ENCODE measurements at places on chromosomes 6 and 20.

- no peak for DNase-seq
Measured at GRCh38 chr6:169240125-169240524, 13.5 kb downstream of the THBS2 start.

DNA sequence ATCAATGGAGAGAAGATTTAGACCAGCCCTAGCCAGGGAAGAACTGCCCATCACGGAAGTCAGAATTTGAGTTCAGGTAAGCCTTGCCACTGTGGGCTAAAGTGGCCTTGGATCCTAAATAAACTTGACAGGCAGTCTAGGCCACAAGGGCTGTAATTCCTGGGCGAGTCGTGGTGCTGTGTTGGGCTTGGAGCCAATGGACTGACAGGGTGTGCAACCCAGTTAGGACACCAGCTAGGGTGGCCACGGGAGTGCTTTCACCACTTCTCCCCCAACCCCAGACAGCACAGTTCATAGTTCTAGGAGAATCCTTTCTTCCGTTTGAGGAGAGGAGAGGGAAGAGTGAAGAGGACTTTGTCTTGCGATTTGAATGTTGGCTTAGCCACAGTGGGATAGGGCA lies 422.4 kb downstream of the DOK5 start:
- DNase-seq: no peak

DNA sequence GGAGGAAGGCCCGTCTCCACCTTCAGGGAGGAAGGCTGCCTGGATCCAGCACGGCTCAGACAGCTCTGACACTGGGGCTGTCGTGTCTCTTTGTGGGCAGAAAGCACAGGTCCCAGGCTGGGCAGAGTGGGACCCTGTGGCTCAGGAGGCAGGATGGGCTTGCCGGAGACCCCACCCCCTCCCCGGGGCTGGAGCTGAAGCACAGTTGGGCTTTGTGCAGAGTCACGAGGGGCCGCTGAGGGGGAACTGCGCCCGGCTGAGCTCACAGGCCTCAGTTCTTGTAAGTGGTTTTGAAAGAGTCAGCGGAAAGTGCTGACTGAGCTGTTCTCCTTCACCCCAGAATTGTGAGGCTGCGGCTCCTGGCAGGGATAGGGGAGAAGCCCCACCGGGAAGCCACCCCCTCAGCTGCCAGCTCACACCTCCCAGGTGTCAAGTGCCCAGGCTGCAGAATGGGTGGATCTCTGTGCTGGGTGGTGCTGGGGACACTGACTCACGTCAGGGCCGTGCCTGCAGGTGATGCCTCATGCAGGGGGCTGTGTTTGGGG lies 145.5 kb upstream of the RNF24 start:
- DNase-seq: peak; percentile 11

GRCh38 chr6:85015396-85015990 lies 251.1 kb upstream of the TBX18 start:
- peak; percentile 78 for DNase-seq

- peak; percentile 30 for DNase-seq
Measured at GRCh38 chr20:1005452-1006027, 3.4 kb upstream of the RSPO4 start.

DNA sequence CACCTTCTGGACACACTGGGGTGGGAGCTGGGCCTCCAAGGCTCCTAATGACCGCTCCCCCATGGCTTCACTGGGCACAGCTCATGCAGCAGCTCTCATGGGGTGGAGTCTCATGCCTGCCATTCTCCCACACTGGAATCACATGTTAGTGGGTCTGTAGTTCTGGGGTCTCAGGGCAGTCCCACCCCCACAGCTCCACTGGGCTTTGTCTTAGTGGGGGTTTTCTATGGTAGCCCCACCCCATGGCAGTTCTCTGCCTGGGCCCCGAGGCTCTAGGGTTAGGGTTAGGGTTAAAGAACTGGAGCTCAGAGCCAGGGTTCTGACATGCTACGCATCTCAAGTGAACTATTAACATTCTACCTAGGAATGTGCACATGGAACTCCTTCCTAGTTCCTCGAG lies 139.0 kb downstream of the PCSK2 start:
- no peak for DNase-seq

- peak; percentile 65 for DNase-seq
Measured at GRCh38 chr20:5557123-5557522, 193.1 kb upstream of the SHLD1 start.

- no peak for DNase-seq
Measured at GRCh38 chr20:41192575-41192974, 55.2 kb downstream of the PLCG1 start.

DNA sequence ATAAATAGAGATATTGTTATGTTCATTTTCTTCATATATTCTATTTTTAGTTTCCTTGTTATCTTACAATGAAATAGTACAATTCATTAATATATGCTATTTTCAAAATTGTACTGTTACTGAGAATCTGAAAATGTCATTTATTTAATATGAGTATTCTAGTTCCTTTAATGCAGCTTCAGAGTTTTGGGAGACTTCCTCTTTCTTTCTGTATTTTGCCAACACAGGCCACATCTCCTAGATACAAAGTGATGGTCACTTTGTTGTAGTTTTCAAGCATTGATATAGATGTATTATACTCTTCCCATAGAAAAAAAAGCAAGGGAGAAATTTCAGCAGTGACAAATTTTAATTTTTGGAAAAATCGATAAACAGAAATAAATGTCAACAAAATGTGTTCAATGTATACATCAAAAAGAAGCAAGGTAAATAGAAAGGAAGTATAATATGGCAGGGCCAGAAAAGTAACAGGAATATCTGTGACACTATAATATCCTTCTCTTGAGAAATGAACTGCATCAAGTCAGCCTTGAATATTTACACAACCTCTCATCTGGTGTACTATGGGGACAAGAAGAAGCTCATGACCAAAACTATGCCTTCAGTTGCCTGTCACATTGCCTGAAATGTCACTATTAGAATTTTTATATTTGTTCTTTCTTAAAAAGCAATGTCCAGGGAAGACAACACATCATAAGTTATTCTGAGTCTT lies 396.0 kb downstream of the TBC1D32 start:
- no peak for DNase-seq

DNA sequence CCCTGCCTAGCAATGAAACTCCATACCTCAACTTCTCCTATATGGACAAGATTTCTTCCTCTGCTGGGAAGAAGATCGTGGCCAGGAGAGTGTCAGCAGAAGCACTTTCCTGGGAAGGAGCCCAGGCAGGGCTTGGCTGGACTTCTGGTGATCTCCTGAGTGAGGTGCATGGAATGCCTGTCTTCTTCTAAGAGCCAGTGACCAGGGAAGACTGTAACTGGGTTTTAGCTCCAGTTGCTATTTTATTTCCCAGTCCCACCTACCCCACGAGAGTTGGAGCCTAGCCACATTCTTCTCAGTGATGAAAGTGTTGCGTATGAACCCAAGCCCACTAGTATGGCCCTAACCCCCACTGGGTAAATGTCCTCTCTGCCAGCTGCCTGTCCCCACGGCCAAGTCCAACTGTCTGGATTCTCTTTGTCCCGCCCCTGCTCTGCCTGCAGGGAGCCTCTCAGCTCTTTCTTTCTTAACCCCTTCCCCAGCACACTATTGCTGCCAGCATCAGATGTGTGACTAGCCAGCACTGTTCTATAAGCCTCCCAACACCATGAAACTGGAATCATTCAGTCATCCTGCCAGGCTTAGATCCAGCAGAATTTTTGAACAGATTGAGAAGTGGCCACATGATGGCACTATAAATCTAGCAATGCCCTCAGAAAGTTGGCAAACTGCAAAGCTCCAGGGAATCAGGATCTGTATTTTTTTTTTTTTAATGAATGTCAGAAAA lies 69.8 kb upstream of the FAM184A start:
- DNase-seq: peak; percentile 70

DNA sequence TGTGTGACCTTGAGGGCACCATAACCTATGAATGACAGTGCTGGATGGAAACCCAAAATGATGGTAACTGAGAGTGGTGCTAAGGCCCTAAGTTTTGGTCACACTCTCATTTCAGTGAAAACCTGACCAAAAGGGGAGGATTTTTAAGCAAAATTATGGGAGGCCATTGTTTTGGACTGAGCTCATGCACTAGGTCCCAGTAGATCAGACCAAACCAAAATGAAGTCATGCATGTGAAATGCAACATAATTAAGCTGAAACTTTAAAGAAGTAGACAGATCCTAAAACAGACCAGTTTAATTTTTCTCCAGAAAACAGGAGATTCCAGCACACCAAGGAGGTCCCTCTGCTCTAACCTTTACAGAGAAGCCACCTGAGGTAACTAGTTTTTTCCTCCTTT lies 24.0 kb upstream of the THBS2 start:
- no peak for DNase-seq

DNA sequence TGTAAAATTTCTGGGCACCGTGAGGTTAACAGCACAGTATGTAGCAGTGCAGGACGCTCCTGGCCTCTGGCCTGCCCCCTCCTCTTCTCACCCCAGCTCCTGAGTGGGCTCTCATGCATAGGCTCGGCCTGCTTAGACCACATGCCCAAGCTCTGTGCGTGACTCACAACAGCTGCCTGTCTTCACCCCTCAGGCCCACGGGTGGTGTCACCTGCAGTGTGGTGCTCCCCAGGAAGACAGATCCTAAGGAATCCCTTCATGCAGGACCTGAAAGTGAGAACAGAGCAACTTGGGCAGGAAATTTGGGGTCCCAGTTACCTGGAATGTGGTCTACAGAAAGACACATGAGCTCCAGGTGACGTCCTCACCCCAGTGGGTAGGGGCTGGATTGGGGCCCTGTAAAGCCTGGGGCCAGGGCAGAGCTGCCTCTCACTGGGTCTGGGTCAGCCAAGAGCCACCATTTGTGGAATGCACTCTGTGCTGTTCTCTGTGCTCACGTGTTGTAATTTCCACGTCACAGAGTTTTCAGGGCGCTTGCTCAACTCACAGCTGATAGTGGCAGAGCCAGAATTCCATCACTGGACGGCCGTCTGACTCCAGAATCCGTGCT lies 37.0 kb upstream of the PXDC1 start:
- DNase-seq: no peak

- DNase-seq: no peak
Measured at GRCh38 chr20:54468082-54468481, 7.3 kb upstream of the DOK5 start.

DNA sequence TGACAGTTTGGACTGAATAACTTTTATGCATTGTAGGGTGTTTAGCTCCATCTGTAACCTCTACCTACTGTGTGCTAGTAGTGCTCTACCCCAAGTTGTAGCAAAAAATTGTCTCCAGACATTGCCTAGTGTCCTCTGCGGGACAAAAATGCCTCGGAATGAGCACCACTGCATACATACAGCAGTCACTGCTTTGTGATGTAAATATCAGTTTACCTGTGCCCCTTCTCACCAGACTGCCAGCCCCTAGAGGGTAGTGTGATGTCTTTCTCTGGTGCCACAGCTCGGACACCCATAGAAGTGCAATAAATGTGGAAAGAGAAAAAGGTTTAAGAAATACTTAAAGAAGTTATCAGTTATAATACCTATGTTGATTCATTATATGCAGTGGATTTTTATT lies 25.1 kb downstream of the TMEM200A start:
- DNase-seq: no peak

GRCh38 chr20:23106271-23106851 lies 20.2 kb upstream of the CD93 start:
- DNase-seq: no peak

- DNase-seq: no peak
Measured at GRCh38 chr20:22819112-22819511, 216.0 kb upstream of the SSTR4 start.

GRCh38 chr20:6213311-6213710 lies 90.5 kb upstream of the FERMT1 start:
- no peak for DNase-seq

DNA sequence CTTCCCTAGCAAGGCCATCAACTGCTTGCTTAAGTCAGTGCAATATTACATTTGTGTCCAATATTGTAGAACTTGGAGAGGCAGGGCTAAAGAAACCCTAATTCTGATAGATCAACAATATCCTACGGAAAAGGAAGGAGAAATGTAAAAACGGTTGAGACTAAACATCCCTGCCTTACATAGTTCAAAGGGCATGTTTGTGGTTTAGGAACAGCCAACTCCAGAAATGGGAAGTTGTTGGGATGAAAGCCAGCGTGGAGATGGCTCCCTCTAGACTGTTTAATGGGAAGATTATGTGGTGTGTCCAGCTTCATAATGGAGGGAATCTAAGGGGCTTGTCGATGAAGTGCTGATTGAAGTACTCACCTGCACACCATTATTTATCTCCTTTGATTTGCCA lies 145.3 kb upstream of the TENT5A start:
- no peak for DNase-seq

DNA sequence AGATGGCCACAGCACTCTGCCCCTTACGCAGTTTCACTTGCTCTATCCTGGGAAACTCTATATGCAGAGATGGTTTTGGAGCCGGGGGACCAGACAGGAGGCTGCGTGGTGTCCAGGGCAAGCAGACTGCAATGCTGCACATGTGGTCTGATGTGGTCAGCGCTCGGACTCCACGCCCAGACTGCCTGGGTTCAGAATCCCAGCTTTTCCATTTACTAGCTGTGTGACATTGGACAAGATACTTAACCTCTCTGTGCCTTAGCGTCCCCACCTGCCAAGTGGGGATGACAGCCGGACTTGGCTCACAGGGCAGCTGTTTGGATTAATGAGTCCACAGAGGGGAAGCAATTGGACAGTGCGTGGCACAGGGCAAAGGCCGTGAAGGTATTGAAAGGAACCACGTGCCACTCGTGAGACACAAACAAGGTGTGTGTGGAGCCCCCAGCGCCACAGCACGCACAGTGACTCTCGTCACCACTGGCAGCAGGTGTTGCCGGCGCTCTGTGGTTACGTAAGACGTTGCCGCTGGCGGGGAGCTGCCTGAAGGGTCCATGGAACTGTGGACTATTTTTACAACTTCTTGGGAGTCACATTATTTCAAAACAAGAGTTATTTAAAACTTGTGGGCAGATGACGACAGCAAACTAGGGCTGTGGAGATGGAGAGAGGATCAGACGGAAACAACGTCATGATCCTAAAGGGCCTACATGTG lies 201.4 kb downstream of the PREX1 start:
- DNase-seq: no peak

DNA sequence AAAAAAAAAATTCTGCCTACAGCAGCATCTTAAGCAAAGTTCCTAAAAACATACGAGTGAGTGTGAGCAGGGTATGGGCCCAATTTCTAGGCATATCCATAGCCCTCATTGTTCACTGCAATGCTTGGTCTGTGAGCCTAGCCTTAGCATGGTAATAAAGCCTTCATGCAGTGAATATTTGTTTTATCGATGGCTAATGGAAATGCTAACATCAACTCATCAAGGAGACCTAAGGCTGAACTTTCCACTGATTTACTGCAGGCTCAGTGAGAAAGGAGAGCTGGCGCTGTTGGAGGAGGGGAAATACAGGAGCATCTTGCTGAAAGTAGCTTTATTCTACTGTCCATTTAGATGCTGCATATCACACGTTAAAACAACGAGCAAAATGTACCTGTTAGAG lies 139.6 kb upstream of the DTNBP1 start:
- DNase-seq: no peak

Data from brain microvascular endothelial cell (primary cell).